ENCODE measurements at places on chromosomes 11 and 22.

DNA sequence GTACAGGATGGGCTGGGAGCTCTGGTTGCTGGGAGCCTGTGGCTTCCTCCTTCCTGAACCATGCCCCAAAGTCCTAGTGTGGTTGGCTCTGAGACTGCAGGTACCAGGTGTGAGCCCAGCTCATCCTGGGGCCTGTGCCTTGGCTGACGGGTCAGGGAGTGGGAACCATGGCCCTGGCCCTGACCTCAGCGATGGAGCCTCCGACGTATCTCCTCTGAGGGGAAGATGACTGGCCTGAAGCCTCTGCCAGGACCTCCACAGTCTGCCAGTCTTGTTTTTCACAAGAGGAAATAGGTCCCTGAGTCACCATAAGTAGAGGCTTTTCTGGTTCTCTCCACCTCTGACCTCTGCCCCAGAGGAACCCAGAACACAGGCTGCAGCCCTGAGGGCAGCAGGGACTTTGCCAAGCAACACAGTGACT lies 3.4 kb downstream of the RCE1 start:
- no peak for DNase-seq

GRCh38 chr11:13010749-13011465 lies 1.8 kb downstream of the RASSF10 start:
- DNase-seq = peak; percentile 26

GRCh38 chr22:37214731-37215030 lies 2.4 kb upstream of the SSTR3 start:
- no peak for DNase-seq

GRCh38 chr11:18013790-18014507 lies 1.1 kb upstream of the SERGEF start:
- peak; percentile 8 for DNase-seq
